ENCODE measurements at places on chromosomes 3 and 15.

GRCh38 chr15:73398861-73399260 lies 30.1 kb upstream of the HCN4 start:
- DNase-seq = no peak

GRCh38 chr3:54173371-54173770 lies 51.0 kb downstream of the CACNA2D3 start:
- no peak for DNase-seq

GRCh38 chr15:101332061-101332467 lies 37.0 kb upstream of the SNRPA1 start:
- no peak for DNase-seq

DNA sequence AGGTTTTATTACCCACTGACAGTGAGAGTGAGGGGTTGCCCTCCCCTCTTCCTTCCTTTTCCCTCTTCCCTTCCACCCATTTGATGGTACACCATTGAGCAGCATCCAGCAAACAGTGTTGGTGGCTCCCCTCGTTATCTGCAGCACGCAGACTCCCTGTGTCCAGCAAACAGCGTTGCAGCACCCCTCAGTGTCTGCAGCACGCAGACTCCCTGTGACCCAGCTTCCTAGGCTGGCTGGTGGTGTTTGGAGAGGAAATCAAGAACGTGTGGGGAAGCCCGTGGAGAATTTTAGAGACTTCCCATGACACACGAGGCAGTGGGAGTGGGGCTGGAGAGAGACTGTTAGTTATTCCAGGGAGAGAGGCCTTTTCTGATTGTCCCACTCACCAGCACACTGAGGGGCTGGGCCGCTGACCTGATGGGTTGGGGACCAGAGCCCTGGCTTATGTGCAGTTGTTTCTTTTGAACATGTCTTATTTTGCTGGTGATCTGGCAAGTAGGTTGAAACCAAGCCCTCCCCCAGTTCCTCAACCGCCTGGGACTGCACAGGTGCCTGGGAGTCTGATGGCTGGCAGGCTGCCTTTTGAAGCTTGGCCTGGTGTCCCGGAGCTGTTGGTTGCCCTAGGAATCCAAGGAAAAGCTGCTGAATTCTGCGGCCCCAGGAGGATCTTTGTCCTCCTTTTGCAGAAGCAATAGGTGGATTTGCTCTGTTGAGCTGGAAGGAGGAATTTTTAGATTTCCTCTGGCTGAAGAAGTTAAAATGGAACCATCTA lies 19.0 kb downstream of the APBA2 start:
- no peak for DNase-seq

DNA sequence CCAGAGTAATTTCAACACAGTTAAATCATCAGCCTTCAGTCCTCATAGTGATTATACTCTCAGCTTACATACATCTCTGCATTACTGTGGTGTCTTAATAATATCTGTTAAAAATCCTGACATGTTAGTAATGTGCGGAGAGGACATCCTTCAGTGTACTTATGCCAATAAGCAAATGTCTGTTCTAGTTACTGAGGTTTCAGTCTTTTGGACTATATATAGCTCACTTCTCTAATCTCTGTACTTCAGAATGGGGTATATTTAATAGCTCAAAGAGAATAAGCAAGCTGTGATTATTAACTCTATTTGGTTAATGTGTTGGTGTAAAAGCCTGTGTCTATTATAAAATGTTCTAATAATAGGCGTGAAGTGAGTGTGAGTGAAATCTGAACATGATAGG lies 28.9 kb upstream of the OSTN start:
- DNase-seq = no peak
